ENCODE measurements at places on chromosomes 12 and 14.

GRCh38 chr12:130448044-130448821 is 110.5 kb downstream of the PIWIL1 start:
- no peak for DNase-seq

DNA sequence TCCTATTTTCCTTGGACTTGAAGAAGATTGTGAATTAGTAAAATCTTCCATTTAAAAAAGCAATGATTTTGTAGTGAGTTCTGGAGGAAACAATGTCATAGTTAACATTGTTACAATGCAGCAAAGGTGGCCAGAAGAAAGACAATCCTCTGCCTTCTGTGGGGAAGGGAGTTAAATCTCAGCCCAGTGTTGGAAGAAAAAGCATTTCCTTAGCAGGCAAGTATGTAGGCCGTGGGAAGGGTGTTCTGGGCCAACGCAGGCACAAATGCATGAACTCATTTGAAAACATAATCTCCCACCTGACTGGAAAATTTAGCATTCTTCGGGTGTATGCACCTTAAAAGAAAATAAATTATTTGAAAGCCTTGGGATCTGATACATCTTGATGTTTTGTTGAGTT is 258.6 kb downstream of the ADAMTS20 start:
- DNase-seq: no peak

- no peak for DNase-seq
Measured at GRCh38 chr12:32577328-32577727, 101.8 kb upstream of the DNM1L start.

GRCh38 chr12:77214136-77214535 is 148.8 kb upstream of the E2F7 start:
- DNase-seq: no peak

DNA sequence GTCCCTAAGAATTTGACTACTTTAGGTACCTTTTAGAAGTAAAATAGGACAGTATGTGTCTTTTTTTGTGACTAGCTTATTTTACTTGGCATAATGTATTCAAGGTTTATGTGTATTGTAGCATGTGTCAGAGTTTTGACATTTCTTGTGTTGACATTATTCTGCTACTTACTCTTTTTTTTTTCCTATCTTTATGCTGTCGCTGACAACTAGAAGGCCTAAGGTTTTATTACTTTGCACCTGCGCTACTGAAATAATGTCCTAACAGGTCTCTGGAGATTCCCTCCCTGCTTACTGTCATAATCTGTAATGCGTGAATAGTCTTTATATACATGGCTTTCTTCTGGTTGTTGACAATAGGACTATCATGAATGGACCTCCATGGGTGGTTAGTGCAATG is 43.0 kb downstream of the PDE3A start:
- no peak for DNase-seq

GRCh38 chr14:88516861-88517357 is 37.9 kb downstream of the PTPN21 start:
- no peak for DNase-seq

DNA sequence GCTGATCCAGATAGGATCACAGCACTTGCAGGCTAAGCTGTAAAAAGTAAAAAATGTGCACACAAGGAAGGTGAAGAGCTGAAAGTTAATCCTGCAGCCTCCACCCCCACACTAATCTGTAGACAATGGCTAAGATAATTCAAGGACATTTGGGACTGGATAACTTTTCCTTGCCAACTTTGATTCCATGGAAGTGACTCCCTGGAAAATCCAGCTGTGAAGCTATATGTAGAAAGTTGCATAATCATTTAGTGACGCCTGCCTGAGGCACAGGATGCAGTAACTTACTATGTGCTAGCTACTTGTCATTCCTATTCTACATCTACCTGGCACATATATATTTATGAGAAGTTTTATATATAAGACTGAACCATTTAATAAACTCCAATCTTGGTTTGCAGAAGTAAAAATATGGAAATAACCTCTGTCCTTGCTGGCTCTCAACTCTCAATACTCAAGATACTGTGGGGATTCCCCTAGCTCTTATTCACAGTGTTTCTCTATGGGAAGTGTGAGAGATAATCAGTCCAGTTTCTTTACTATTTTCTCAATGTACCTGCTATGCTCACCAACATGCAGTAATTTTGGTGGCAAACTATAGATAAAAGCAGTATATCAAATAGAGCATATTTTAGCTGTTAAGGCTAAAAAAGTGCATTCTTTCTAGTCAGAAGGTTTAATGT is 14.8 kb downstream of the LDHB start:
- DNase-seq: no peak

- no peak for DNase-seq
Measured at GRCh38 chr12:115450017-115450416, 766.0 kb upstream of the TBX3 start.

DNA sequence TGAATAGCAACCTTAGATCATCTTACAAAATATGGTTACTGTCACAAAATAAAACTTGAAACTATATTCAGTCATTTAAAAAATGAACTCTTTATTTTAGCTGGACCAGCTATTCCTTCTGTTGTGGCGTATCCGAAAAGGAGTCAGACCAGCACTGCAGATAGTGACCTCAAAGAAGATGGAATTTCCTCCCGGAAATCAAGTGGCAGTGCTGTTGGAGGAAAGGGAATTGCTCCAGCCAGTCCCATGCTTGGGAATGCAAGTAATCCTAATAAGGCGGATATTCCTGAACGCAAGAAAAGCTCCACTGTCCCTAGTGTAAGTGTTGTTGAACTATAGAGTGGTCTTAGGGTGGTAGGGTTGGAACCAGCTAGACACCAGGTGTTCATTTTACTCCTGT is 47.7 kb downstream of the CKB start:
- DNase-seq: no peak

GRCh38 chr12:123024819-123025391 is 44.4 kb downstream of the ARL6IP4 start:
- peak; percentile 72 for DNase-seq

DNA sequence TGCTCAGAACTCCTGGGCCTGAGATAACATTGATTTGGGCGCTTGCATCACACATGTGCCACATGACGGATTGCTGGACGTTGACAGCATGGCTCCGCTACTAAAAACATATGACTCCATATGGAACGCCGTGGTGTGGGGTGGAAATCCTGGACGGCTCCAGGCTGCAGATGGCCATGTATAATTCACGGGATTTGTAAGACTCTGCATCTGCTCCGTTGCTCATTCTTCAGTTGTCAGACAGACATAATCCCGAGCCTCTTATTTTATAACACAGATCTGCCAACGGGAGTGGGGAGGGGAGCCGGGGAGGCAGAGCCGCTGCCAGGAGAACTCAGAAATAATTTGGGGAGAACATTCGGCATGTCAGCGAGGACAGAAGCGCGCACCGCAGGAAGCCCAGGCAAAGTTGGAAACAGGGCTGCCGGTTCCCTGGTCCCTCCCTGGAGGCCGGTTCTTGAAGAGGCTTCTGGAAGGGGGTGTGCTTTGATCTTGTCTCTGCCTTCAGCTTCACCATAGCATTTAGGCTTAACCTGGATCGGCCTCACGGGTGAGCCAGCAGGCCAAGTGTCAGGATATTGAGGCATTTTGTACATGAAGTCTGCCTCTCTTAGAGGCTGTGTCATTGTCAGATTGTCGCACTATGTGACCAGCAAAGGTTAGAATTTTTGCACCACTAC is 45.8 kb upstream of the MYL2 start:
- no peak for DNase-seq

- peak; percentile 42 for DNase-seq
Measured at GRCh38 chr12:6927379-6928021, at the start of gene ATN1. ATN1 (plus strand) TSS chr12:6927959; CDS start chr12:6934002, 6,043 bp downstream.

GRCh38 chr14:104331871-104332605 is 193.7 kb downstream of the KIF26A start:
- no peak for DNase-seq

DNA sequence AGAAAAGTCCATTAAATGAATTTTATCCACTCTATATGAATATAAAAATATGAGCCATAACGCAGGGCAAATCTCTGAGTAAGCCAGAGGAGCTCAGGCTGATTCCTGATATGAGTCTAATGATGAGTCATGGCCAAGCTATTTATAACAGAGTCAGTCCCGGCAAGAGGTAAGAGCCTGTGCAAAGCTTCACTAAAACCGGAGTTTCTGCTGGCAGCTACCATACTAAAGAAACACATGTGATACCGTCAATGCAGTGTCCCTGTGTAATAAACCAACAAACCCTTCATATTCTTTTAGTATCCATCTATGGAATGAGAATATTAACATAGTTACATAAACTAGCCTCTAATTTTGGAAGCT is 319.4 kb downstream of the KCNC2 start:
- DNase-seq: peak; percentile 74

- DNase-seq: no peak
Measured at GRCh38 chr14:64732536-64733120, 28.4 kb downstream of the PLEKHG3 start.

DNA sequence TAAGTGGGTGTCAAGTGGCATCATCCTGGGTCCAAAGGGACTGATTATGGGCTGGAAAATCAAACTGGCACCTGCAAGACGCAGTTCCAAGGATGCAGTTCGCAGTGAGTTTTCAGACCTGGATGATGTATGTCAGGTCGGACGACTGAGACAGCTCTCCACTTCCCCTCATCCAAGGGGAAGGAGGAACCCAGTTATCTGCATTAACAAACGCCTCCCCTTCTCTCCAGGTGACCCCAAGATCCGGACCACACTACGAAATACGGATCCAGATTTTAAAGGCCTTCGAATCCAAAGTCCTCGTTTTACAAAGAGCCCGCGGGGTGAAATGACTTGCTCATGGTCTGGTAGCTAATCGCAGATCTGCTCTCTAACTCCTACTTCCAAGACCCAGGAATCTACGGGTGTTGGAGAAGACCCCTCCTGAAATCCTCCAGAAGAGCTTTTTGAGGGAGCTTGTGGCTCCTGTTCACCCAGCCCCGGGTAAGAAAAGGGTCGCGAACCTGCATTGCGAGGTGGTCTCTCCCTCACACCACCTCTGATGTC is 460 bp upstream of the SYNE2 start:
- DNase-seq: no peak

DNA sequence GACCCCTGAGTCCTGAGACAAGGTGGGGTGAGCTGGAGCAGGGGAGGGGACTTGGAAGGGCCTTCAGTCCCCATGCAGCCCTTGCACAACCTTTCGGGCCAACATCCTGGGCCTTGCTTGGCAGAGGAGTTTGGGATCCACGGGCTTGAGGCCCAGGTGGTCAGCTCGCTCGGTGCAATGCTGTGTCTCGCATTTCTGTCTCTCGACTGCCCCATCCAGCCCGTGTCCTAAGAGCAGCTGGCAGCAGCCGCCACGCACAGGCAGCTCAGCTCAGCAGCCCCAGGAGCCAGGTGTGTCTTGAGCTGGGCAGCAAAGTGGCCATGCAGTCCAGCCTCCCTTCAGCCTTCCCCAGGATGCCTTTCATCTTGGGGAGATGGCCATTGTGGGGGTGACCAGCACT is 10.8 kb downstream of the PACS2 start:
- no peak for DNase-seq

GRCh38 chr14:91258011-91258618 is 13.6 kb upstream of the GPR68 start:
- no peak for DNase-seq

GRCh38 chr12:115485967-115486366 is 791.5 kb downstream of the MED13L start:
- no peak for DNase-seq

GRCh38 chr14:69540654-69541335 is 33.9 kb downstream of the CCDC177 start:
- no peak for DNase-seq

GRCh38 chr14:33839193-33840076 is 111.4 kb downstream of the EGLN3 start:
- peak; percentile 13 for DNase-seq

- no peak for DNase-seq
Measured at GRCh38 chr14:33254342-33254741, 315.7 kb downstream of the NPAS3 start.

- DNase-seq: no peak
Measured at GRCh38 chr14:56660677-56661389, 81.2 kb downstream of the TMEM260 start.

DNA sequence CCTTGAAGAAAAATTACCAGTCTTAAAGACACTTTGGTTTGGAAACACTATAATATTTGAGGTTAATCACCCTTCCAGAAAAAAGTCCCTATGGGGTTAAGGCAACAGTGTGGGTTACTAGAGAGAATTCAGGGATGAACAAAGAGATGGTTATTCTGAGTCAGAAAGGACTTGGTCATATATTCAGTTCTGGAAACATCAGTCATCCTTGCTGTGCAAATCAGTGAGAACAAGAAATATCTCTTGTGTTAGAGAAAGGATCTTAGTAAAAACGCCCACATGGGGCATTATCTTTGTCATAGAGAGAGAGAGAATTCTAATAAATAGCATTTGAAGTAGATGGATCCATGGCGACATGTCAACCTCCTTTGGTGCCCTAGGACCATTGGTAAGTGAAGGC is 59.4 kb upstream of the E2F7 start:
- no peak for DNase-seq

DNA sequence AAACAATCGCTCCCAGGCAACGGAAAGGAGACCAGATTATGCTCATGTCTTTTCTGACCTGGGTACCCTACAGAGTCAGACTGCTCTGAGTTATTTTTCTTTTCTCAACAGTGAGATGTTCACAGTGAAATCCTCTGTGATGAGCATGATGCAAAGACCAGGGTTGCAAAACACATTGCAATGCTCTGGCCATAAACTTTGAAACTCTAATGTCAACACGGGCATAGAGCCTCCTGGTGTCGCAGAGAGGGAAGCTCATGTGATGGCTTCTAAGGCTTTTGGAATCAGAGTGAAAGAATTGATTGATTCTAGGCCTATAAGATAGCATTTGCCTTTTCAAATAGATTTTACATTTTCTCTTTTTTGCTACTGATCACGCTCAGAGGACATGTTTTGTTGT is 193.4 kb downstream of the RASSF9 start:
- no peak for DNase-seq

GRCh38 chr12:4120316-4120917 is 153.1 kb upstream of the CCND2 start:
- DNase-seq: no peak

- DNase-seq: no peak
Measured at GRCh38 chr12:51378749-51379148, 12.5 kb downstream of the GALNT6 start.

DNA sequence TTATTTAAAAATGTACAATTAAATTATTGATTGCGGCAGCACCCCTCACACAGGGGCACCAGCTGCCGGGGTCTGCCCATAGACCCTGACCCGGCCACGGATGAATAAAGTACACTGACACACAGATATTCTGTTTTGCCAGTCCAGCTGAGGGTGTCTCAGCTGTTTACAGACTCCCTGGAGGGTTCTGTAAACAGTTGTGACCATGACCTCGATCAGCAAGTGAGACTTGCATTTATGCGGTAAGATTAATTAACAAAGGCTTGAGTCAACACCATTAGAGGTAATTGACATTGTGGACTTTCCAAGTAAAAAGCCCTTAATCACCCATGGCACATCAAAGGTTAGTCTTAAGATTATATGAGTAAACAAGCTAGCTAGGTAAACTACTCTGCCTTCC is 94.3 kb downstream of the FUT8 start:
- DNase-seq: no peak

- DNase-seq: no peak
Measured at GRCh38 chr14:78566859-78567172, 396.6 kb downstream of the NRXN3 start.

Measured in T-helper 2 cell (primary cell).